ENCODE measurements at places on chromosomes 5 and 9.

DNA sequence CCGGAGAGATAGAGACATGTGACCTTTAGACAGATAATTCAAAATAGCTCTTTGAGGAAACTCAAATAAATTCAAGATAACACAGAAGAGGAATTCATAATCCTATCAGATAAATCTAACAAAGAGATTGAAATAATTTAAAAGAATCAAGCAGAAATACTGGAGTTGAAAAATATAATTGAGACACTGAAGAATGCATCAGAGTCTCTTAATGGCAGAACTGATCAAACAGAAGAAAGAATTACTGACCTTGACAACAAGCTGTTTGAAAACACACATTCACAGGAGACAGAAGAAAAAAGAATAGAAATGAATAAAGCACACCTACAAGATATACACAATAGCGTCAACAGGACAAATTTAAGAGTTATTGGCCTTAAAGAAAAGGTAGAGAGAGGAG is 40.4 kb upstream of the DEPDC1B start:
- DNase-seq: no peak

GRCh38 chr5:127101533-127101932 is 28.2 kb upstream of the C5orf63 start:
- DNase-seq: no peak

- no peak for DNase-seq
Observed at GRCh38 chr5:44646016-44646415, 162.7 kb upstream of the MRPS30 start.

DNA sequence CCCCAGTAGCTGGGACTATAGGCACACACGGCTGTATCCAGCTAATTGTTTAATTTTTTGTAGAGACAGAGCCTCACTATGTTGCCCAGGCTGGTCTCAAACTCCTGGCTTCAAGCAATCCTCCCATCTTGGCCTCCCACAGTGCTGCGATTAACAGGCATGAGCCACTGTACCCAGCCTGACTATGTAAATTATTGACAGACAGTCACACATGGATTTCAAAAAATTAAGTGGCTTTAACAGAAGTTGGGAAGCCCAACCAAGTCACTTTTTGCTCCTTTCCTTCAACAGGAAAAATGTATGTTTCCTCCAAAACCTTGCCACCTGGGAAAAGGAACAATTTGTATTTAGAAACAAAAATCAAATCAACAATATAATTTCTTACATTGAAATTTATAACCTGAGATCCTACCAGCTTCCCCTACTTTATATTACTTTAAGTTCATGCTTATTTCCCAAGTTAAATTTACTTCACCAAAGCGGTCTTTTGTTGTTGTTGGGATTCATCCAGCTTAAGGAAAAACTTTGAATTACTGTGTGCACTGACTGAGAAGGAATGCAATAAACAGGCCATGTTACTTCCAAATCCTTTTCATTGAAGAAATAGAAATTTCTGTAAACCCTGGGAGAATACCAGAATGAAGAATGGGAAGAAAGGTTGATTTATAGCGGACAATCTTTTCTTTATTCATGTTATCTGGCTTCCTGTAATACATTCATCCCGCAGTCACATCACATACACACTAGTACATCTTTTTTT is 8.6 kb downstream of the PCA3 start:
- no peak for DNase-seq

- DNase-seq: no peak
Observed at GRCh38 chr9:3807601-3808000, 281.8 kb upstream of the RFX3 start.

GRCh38 chr5:110909415-110909814 is 162.1 kb upstream of the TSLP start:
- DNase-seq: no peak

- no peak for DNase-seq
Observed at GRCh38 chr9:134229466-134230091, 65.2 kb upstream of the RNU6ATAC start.

- no peak for DNase-seq
Observed at GRCh38 chr9:93660352-93661046, 84.1 kb downstream of the PHF2 start.

GRCh38 chr5:111584651-111585050 is 72.3 kb upstream of the STARD4 start:
- DNase-seq: no peak

DNA sequence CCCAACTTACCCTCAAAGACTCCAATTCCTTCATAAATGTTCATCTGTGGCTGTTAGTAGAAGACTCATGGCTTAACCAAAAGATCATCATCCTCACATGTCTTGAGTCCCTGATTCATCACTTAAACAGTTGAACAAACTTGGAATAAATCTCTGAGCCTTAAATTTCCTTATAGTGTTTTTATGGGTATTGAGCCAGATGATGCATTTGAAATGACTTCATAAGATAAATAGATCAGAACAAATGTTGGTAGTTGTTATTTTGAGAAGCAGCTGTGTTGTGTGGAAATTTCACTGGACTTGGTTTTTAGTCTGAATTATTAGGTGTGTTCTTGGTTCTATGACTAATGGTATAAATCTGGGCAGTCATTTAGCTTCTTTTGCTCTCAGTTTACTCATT is 236.2 kb downstream of the NNT start:
- no peak for DNase-seq

Measured in GM12864 (cell line).